Testis (tissue), 5 donors: ENCODE measurements at places on chromosomes 12 and 14. TPM values are rescaled to one million over a fixed set of nuclear protein-coding genes. Genes with fewer than 3 reads are reported as not detected.

Gene KERA
- 0.24 TPM for total RNA-seq

Gene NTN4
- 43.8 TPM for total RNA-seq

Gene PRH2
- 1.2 TPM for total RNA-seq

Gene WSCD2
- total RNA-seq, result 0.50 TPM

Gene MYL6
- 1,373 TPM for total RNA-seq

Gene CCDC88C
- 51.3 TPM for total RNA-seq

Gene INSM2
- total RNA-seq, result 2.4 TPM

Gene BORCS5
- 22.8 TPM for total RNA-seq

Gene SBNO1
- 91.4 TPM for total RNA-seq

Gene PRORP
- total RNA-seq, result 34.4 TPM

Gene PEX5
- total RNA-seq, result 121 TPM

Gene A2M
- total RNA-seq, result 151 TPM

Gene TMEM52B
- total RNA-seq, result 0.74 TPM

Gene KRT85
- 0.74 TPM for total RNA-seq

Gene SMIM10L1
- 7.6 TPM for total RNA-seq

GRCh38 chr12:108668542-108668941, 34.8 kb upstream of the SELPLG start:
- H3K36me3 ChIP-seq, result no peaks in the 10 kb centered on the region
- H3K27ac ChIP-seq, result no peak overlapping the region
- H3K27me3 ChIP-seq, result no peaks in the 10 kb centered on the region
- H3K4me3 ChIP-seq, result no peak overlapping the region
- peaks cover 19% of the 10 kb centered on the region for H3K4me1 ChIP-seq

DNA sequence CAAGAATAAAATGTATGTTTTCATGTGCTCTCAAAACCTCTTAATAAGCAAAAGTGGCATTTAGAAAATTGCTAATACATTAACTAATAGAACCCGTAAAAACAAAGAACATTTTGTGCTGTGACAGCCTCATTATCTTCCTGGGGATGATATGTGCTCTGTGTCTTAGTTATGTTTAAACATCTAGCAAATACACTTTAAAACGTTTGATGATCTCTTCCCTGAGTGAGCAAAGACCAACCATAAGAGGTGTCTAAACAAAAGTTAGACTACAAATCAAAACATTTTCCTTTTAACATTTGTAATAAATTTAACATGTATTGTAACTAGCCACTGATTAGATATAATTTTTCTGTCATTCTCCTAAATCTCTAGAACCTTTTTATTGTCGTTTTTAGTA, 95.8 kb downstream of the SOX5 start:
- H3K4me1 ChIP-seq, result no peaks in the 10 kb centered on the region
- H3K36me3 ChIP-seq, result no peaks in the 10 kb centered on the region
- no peaks in the 10 kb centered on the region for H3K27me3 ChIP-seq
- H3K27ac ChIP-seq, result no peak overlapping the region
- H3K4me3 ChIP-seq, result no peak overlapping the region

DNA sequence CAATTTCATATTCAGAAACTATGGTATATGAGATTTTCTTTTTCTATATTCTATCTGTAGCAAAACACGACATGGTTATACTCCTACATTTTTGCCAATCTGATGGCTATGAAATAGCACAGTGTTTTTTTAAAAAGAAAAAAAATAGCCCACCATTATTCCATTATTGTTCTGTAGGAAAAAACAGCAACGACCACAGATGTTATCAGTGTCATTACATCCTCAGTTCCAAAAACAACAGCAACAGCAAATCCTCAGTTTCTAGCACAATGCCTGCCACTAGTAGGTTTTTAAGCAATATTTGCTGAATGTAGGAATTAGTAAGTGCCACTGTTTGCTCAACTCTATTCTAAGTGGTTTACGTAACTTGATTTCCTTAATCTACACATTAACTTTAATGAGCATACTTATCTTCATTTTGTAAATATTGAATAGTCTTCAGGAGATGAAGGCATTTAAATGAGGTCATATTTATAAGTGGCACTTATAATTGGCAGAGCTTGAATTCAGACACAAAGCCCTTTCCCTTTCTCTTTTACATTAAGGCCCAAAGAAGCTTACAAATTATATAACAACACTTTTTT, 8.3 kb downstream of the RNASE6 start:
- no peaks in the 10 kb centered on the region for H3K4me1 ChIP-seq
- peak overlapping the region; percentile 29 for H3K27ac ChIP-seq
- no peaks in the 10 kb centered on the region for H3K36me3 ChIP-seq
- H3K27me3 ChIP-seq, result no peaks in the 10 kb centered on the region
- no peak for DNase-seq
- no peak overlapping the region for H3K4me3 ChIP-seq

DNA sequence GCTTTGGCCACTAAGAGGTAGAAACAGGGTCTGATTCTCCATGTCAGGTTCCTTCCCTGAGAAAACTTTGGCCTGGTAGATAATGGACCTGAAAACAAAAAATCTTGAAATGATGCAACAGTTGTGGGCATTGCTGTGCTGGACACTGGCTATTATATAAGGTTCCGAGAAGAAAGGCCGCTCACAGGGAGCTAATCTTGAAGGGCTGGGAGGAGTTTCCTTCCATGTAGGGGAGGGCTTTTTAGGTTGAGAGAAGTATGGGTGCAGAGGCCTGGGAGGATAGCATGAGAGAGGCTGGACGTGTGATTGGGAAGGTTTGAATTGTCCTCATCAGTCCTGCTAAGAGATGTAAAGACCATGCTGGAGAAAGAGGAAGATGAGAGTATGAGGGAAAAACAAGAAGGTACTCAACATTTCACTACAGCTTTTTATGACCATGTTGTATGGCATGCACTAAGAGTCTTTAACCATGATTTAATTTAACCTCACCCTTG, 11.6 kb downstream of the LRRK2 start:
- H3K27ac ChIP-seq, result no peak overlapping the region
- no peak for DNase-seq
- H3K27me3 ChIP-seq, result no peaks in the 10 kb centered on the region
- H3K36me3 ChIP-seq, result no peaks in the 10 kb centered on the region
- no peak overlapping the region for H3K4me3 ChIP-seq
- no peaks in the 10 kb centered on the region for H3K4me1 ChIP-seq

GRCh38 chr12:51895378-51896135, 7.7 kb downstream of the ANKRD33 start:
- H3K36me3 ChIP-seq, result no peaks in the 10 kb centered on the region
- no peaks in the 10 kb centered on the region for H3K27me3 ChIP-seq
- H3K4me3 ChIP-seq, result no peak overlapping the region
- no peak for DNase-seq
- H3K4me1 ChIP-seq, result no peaks in the 10 kb centered on the region

- H3K27ac ChIP-seq, result no peak overlapping the region
- no peak for DNase-seq
- peaks cover 12% of the 10 kb centered on the region for H3K4me1 ChIP-seq
- H3K36me3 ChIP-seq, result peaks cover 7% of the 10 kb centered on the region
- no peak overlapping the region for H3K4me3 ChIP-seq
These were observed 14.7 kb downstream of the PCBP2 start for GRCh38 chr12:53466640-53467039.

DNA sequence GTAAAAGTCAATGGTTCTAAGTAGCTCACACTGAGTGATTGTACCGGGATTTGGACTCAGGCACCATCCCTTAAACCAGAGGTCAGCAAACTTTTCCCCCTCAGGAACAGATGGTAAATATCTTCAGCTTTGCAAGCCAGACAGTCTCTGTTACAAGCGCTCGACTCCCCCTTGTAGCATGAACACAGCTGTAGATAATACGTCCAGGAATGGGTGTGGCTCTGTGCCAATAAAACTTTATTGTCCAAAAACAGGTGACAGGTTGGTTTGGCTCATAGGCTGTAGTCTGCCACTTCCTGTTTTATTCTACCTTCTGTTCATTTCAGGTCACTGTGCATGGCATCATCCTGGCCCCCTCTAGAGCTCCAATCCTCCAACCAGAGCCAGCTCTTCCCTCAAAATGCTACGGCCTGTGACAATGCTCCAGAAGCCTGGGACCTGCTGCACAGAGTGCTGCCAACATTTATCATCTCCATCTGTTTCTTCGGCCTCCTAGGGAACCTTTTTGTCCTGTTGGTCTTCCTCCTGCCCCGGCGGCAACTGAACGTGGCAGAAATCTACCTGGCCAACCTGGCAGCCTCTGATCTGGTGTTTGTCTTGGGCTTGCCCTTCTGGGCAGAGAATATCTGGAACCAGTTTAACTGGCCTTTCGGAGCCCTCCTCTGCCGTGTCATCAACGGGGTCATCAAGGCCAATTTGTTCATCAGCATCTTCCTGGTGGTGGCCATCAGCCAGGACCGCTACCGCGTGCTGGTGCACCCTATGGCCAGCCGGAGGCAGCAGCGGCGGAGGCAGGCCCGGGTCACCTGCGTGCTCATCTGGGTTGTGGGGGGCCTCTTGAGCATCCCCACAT, 7.6 kb downstream of the BDKRB1 start:
- H3K36me3 ChIP-seq, result no peaks in the 10 kb centered on the region
- DNase-seq, result no peak
- H3K4me3 ChIP-seq, result no peak overlapping the region
- H3K27ac ChIP-seq, result no peak overlapping the region
- no peaks in the 10 kb centered on the region for H3K27me3 ChIP-seq

GRCh38 chr12:89235189-89235993, 116.9 kb downstream of the DUSP6 start:
- H3K4me1 ChIP-seq, result no peaks in the 10 kb centered on the region
- no peaks in the 10 kb centered on the region for H3K36me3 ChIP-seq
- no peak overlapping the region for H3K27ac ChIP-seq
- H3K4me3 ChIP-seq, result no peak overlapping the region
- no peaks in the 10 kb centered on the region for H3K27me3 ChIP-seq
- no peak for DNase-seq

DNA sequence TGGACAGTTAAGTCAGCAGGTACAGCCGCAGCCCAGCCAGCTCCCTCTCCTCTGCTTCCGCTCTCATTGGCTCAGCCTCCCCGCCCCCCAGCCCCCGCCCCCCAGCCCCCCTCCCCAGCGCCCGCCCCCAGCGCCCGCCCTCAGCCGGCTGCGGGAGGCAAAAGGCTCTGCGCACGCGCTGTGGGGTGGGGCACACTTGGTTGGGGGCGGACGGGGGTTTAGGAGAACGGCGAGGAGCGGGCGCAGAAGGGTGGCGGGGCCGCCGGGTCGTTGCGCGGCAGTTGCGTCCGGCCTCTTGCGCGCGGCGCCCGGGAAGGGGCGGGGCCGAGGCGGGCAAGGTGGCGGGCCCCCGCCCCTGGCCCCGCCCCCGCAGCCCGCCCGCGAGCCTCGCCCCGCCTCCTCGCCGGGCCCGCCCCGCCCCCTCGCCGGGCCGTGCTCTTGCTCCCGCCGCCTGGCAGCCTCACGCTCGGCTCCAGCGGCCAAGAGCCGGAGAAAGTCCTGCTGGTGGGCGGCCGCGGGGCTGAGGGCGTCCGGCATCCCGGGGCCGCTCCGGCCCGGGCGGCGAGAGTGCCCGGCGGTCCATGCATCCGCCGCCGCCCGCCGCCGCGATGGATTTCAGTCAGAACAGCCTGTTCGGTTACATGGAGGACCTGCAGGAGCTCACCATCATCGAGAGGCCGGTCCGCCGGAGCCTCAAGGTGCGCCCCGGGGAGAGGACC, at the start of gene PPP4R4:
Gene PPP4R4, plus strand, starts transcription at position 438 of the 719 bp plus-strand sequence. Its CDS starts 144 bp downstream, at position 582.
- peak; percentile 93 for DNase-seq
- no peaks in the 10 kb centered on the region for H3K27me3 ChIP-seq
- H3K27ac ChIP-seq, result peak within 1 kb of the TSS; percentile 93
- peak within 1 kb of the TSS; percentile 82 for H3K4me3 ChIP-seq
- peaks cover 4% of the 10 kb centered on the region for H3K4me1 ChIP-seq
- H3K36me3 ChIP-seq, result no peaks in the 10 kb centered on the region

GRCh38 chr12:94813314-94813713, 163.0 kb upstream of the TMCC3 start:
- H3K36me3 ChIP-seq, result no peaks in the 10 kb centered on the region
- H3K27me3 ChIP-seq, result no peaks in the 10 kb centered on the region
- H3K27ac ChIP-seq, result no peak overlapping the region
- DNase-seq, result no peak

DNA sequence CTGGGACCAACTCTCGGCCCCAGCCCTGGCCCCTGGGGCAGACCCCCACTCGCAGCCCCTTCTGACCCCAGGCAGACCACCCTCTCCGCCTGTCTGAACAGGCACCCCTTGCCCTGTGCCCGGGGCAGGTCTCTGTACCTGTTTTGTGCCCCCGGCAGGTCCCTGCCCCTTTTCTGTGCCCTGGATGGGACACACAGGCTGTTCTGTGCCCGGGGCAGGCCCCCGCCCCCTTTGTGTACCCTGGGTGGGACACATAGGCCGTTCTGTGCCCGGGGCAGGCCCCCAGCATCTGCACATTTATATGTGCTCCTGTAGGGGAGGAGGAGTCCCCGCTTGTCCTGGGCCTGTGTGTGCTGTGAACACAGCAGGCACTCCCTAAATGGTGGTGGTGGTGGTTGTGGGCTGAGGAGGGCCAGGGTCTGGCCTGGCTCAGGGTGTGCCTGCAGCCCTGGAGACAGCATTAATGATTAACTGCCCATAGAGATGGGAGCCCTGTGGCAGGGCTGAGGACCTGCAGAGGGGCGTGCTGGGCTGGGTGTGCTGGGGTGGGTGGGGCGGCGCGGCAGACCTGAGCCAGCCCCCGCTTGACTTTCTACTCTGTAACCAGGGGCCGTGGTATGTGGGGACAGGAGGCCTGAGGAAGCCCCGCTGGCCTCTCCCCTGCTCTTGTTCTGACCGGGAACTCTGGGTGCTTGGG, 3.7 kb downstream of the FBRSL1 start:
- H3K4me1 ChIP-seq, result peaks cover 77% of the 10 kb centered on the region
- no peak overlapping the region for H3K4me3 ChIP-seq
- peak overlapping the region; percentile 70 for H3K27ac ChIP-seq
- DNase-seq, result no peak
- H3K27me3 ChIP-seq, result no peaks in the 10 kb centered on the region

- no peaks in the 10 kb centered on the region for H3K27me3 ChIP-seq
- no peaks in the 10 kb centered on the region for H3K36me3 ChIP-seq
- no peak overlapping the region for H3K27ac ChIP-seq
- no peak for DNase-seq
These were observed 203.4 kb downstream of the TMX1 start for GRCh38 chr14:51443195-51444018.

DNA sequence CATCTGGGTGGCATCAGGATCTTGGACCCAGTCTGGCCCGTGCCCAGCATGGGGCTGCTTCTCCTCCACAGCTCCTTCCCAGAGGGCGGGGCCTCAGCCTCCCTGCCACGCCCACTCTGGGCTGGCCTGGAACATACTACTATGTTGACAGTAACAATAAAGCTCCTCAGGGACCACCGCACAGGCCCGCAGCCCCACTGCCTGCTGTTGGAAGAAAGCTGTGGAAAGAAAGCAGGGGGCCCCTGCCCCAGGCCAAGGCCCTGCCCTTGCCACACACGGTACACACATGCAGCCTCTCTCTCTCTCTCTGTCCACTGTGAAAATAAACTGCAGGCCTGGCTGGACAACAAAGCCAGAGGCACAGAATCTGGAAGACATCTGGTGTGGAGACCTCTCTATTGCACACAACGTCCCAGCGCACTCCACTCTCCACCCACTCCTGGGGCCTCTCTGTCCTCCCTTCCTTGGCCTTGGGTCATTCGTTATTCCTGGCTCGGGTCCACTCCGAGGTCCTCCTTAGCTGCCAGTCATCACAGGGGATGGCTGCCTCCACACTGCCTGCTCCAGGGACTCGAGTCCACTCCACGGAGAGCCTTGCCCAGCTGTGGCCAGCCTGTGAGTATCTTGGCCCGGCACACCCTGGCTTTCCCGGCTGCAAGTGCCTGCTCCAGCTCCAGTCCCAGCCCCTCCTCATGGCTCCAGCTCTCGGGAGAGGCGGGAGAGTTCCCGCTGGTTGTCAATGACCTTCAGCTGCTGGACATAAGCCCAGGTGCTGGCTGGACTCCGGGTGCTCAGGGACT, 11.8 kb upstream of the ENDOU start:
- H3K4me1 ChIP-seq, result peaks cover 68% of the 10 kb centered on the region
- H3K27ac ChIP-seq, result peak overlapping the region; percentile 83
- peak; percentile 95 for DNase-seq
- no peaks in the 10 kb centered on the region for H3K27me3 ChIP-seq
- H3K4me3 ChIP-seq, result no peak overlapping the region
